ENCODE measurements at places on chromosomes 1 and 21.

DNA sequence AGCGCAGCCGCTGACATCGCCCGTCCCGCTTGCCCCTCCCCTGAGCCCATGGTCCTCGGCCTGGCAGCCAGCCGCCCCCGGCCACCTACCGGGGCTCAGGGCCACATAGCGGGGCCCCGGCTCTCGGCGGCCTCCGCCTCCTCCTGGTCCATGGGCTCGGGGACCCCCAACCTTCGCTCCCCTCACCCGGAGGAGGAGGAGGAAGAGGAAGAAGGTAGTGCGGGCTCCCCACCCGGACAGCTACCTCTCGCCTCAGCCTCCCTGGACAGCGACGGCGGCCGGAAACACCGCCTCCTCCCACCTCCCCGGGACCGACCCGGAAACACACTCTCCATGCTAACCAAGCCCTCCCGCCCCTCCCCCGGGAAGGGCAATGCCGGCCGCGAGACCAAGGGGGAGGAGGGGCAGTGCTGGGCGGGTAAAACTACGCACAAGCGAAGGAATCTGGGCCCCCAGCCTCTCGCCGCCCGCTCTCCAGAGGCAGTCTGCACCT is at the start of gene KIAA0319L:
Gene KIAA0319L, minus strand, starts transcription at position 286 of the 493 bp plus-strand sequence. CDS start 2,912 bp downstream, outside the sequence.
- DNase-seq = peak; percentile 29

DNA sequence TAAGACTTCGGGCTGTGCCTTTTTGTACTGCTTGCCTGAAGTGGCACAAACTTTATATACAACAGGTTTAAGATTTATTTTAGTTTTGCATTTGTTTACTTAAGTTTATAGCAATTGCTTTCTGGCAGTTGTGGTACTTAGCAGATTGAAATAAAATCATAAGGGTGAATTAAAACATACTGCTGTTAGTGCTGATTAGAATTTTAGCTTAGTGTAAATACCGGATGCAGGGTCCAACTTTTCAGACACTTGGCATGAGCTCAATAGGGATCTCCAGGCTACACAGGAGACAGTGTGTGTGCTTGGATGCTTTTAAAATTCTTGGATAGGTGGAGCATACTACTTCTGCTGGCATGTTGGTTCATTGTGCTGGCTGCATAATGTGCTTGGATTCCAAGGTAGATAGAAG is 159.6 kb downstream of the NFIA start:
- no peak for DNase-seq

GRCh38 chr1:202249846-202250245 is 56.2 kb downstream of the LGR6 start:
- no peak for DNase-seq

DNA sequence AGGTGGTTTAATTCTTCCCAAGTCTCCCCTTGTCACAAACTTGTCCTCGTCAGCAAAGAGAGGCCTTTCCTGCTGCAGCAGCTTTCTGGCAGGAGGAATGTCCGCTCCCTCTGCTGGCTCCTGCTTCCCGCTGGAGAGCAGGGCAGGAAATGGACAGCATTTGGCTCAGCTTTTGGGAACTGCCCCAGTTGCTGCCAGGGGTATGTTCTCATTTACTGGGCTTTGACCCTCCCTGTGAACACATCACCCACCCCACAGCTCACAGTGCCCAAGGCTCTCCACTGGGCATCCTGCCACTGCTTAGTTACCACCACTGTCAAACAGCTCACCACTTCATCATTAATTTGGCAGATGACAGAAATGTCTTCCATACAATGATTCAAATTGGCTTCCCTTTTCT is 75.4 kb downstream of the MRPL37 start:
- DNase-seq = no peak

DNA sequence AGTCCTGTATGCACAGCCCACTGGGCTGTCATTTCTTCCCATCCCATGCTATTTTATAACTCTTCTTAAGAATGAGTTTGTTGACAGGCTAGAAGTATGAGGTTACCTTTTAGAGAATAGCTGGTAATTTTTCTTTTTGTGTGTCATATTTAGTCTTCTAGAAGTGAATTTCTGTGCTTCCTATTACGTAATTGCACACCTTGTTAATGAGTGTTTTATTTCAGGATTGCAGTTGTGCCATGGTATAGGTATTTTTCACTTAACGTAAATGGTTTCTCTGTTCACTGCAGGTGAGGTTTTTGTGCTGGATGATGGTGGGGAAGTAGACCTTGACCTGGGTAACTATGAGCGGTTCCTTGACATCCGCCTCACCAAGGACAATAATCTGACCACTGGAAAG is 5.0 kb downstream of the CTPS1 start:
- no peak for DNase-seq

DNA sequence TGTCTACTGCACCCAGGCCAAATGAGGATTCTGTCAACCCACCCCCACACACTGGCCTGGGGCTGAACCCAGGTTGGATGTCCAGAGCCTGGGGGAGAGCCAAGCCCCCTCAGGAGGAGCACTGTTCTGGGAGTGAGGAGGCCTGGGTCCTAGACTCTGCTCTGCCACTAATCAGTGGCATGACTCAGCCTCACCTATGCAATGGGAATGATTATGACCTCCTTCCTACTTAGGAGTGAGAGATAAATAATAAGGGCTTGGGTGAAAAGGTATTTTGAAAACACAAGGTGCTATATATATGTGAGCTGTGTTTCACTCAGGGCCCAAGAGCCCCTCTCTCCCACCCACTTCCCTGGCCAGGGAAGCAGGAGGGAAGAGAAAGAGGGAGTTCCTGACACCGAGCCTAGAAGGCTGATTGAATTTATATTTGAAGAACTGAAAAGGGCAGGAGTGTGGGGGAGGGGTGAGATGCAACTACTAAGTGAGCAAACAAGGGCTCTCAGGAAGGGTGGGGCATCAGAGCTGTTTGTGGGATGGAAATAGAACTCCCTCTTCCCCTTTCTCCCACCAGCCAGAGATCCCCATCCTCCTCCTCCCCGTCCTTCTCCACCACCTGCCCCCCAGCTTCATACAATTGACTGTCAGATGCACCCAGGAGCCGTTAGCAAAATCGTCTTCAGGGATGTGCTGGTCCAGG is 8.2 kb downstream of the IGSF9 start:
- DNase-seq = peak; percentile 36

GRCh38 chr1:184593597-184593996 is 161.1 kb downstream of the EDEM3 start:
- no peak for DNase-seq

DNA sequence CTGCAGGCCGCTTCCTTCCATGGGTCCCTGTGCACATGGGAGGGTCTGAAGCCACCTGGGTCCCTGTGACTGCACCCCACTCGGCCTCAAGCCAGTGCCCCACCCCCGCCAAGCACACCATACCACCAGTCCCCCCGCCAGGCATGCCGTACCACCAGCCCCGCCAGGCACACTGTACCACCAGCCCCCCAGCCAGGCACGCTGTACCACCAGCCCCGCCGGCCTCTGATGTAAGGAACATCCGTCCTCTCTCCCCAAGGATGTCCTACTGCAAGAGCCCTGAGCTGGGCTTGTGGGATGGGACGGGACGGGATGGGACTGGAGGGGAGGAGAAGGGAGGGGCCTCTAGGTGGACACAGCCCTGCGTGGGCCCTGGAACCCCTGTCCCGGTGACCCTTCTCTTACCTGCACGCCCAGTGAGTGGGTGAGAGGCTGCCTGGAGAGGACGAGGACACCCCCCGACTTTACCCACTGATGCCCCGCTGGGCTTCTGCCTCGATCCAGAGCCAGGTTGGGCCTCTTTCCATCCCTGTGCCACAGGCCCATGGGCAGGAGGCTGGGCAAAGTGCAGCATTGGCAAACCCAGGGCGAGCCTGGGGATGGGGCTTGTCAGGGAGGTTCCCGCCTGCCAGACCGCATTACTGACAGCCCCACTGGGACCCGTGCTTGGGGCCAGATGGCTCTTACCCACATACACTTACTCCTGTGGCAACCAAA is 40.8 kb upstream of the COL6A1 start:
- DNase-seq = no peak

DNA sequence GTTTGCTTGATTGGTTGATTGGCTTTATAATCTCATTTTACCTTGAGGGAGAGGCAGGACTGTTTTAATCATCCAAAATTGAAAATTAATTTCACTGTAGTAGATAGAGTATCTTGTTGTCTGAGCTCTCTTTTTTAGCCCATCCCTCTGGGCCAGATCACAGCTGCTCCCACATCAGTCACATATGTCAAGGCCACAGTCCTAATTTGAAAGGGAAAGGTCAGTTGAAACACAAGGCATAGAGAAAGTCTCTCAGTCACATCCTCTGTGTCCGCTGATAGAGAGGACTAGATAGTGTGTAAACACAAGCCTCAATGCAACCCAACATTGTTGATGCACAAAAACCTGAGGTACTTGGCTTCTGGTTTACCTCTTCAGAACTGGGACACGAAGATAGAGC is 6.8 kb downstream of the C1orf74 start:
- no peak for DNase-seq

DNA sequence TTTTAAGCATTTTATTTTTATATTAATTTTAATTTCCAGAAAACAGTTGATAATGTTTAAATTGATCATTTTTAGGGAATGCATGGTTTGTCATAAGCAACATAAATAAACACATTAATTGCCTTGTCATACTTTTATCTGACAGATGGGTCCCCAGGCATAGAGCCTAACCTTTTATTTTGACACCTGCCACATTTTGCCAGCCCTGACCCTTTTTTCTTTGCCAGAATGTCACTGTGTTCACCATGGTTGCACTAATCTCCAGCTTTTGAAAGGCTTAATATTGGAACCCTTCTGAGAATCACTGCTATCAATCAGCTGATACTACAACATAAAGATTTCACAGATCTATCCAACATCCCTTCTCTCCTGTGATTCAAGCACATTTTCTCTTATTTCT is 56.0 kb upstream of the DPYD start:
- no peak for DNase-seq

DNA sequence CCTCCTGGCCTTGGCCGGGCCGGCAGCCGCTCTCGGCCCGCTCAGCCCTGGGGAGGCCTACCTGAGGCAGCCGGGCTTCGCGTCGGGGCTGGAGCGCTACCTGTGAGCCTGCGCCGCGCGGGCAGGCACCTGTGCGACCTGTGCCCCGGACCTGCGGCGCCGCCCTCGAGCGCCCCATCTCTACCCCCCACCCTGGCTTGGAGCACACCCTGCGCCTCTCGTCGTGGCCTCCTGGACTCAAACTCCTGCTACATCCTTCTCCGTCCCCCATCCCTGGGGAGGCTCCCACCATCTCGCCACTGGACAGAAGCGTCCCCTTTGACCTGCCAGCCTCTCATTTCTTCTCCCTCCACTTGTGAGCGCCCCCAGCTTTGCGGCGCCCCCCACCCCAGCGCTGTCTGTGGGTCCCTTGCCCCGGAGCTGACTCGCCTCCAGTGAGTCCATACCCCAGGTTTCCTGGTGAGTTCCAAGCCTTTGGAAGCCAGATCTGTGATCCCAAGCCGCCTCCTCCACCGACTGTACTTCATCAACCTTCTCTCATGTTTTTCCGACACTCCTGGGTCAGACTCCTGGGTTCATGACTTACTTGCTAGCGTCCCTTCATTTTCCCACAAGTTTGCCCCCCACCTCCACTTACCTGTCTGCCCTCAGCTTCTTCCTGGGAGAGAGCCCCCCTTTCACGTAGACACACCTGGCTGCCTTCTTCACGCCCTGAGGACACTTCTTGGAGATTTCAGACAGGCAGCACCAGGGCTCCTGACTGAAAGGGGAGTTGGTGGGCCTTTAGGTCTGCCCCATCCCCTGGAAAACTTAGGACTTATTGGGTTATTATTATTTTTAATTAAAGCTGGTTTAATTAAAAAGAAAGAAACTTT is 1.3 kb downstream of the FOXE3 start:
- no peak for DNase-seq

DNA sequence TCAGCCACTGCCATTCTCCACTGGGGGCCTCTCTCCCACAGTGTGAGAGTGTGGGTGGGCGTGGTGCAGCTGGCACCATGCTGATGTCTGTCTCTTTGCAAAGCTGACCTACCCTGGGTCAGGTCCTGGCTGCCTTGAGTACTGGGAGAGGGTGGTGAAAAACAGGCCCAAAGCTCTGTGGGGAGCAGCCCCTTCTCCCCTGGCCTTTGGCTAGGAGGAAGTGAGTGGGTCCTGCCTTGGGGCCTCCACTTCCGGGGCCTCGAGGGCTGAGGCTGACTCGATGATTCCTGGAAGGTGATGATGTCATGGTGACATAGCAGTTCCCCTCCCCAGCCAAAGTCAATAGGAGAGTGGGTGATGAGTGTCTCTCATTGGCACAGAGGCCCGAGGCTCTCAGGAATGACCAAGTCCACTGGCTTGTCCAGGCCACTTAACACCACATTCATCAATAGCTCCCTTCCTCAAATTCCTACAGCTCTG is 53.0 kb downstream of the IER5 start:
- DNase-seq = peak; percentile 86

GRCh38 chr1:164768619-164769018 is 209.6 kb downstream of the PBX1 start:
- no peak for DNase-seq

DNA sequence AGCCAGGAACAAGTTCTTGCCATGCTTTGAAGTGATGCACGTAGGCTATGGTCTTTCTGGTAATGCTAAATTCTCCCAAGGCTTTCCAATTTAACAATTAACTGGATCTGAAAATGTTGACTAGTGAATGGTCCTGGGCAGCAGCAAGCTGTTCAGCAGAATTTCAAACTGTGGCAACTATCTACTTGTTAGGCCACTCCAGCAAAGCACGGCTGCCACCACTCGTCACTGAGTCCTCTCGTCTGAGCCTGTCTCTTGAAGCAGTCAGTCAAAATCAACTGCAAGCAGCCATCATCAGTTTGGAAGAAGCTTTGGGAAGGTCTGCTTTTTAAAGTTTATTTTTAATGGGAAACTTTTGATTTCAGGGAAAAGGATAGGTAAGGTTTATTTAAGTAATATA is 6.1 kb downstream of the FLVCR1 start:
- DNase-seq = no peak

GRCh38 chr1:218255090-218255489 is 30.0 kb upstream of the RRP15 start:
- no peak for DNase-seq

DNA sequence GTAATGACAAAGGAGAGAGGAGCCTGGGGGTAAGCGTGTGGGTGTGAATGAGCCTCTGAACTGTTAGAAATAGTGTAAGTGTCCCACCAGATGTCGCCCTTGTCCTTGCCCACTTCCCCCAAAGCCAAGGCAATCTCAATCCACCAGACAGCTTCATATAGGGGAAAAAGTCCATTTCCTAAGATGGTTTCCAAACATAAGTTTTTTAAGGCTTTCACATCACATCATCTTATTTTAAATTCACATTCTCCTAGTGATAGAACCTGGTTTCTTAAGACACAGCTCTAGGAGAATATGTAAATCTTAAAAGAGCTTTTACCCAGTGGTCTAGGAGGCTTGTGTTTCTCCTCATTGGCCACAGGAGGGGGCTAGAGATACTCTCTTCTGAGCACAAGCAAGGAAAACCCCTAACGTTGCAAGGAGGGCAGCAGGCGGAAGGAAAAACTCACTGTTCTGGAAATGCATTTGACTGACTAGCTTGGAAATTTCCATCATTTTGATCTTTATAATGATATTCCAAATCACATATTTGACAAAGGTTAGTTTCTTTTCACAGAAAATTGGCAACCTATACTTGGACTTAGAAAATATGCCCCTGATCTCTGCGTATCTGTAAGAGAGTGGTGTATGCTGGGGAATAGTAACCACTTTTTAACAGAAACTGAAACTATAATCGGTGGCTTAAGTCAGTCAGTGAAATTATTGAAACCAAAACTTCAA is 51.9 kb upstream of the LPAR3 start:
- peak; percentile 86 for DNase-seq

- no peak for DNase-seq
Observed at GRCh38 chr1:109274533-109275476, 8.1 kb downstream of the PSRC1 start.

GRCh38 chr1:86409416-86410021 is 13.4 kb upstream of the ODF2L start:
- DNase-seq = no peak

GRCh38 chr1:177927021-177927596 is 42.7 kb downstream of the SEC16B start:
- DNase-seq = no peak
